Astrocyte (in vitro differentiated cells and primary cell): ENCODE measurements at places on chromosomes 6 and 20.

DNA sequence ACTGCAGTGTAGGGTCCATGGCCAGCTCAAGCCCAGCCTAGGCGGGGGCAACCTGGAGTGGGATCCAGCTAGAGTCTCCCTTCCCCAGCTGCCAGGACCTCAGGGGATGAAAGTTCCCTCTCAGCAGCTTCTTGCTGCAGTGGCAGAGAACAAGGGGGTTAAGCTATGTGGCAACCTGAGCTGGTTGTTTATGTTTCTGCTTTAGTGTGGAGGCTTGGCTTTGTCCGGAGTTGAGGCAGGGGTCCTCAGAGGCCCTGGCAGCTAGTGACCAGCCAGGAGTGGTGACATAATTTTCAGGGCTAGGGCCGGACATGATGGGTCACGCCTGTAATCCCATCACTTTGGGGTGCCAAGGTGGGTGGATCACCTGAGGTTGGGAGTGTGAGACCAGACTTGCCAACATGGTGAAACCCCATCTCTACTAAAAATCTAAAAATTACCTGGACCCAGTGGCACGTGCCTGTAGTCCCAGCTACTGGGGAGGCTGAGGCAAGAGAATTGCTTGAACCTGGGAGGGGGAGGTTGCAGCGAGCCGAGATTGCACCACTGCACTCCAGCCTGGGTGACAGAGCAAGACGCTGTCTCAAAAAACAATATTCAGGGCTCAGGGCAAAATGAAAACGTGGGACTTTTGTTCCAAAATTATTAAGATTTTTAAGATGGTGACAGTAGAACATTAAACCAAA, 8.5 kb upstream of the PCIF1 start:
- DNase-seq: no peak

DNA sequence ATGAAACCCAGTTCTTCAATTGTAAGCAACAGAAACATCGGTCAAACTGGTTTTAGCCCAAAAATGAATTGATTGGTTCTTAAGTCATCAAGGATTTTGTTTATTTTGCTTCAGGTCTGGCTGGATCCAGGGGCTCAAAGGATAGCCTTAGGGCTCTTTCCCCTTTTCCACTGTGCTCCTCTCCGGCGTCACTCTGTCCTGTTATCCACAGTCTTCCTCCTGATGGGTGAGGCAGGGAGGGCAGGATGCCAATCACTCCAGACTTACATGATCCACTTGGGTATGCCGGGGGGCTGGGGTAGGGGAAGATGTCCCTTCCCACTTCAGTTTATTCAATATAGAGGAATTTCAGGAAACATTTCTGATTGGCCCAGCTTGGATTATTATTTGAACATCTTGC, 40.0 kb downstream of the PLAGL2 start:
- DNase-seq: no peak

DNA sequence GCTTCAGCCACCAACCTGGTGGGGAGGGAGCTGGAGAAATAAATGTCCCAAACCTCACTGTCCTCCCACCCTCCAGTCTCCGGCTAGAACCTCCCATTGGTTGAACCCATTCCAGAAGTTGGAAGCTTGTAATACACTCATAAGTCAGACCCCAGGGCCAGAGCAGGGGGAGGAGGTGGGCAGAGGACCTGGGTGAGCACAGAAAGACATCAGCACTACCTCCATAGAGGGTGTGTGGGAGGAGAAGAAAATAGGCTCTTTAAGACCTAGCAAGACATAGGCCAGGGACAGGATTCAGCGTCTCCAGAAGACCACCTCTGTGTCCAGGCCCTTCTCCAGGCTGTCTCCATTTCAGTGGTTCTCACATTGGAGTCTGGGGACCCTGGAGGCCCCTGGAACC, 73.3 kb upstream of the TOP1 start:
- no peak for DNase-seq

- no peak for DNase-seq
Observed at GRCh38 chr6:170545405-170545804, 7.7 kb downstream of the PSMB1 start.

GRCh38 chr20:6165346-6165745, 42.5 kb upstream of the FERMT1 start:
- no peak for DNase-seq

DNA sequence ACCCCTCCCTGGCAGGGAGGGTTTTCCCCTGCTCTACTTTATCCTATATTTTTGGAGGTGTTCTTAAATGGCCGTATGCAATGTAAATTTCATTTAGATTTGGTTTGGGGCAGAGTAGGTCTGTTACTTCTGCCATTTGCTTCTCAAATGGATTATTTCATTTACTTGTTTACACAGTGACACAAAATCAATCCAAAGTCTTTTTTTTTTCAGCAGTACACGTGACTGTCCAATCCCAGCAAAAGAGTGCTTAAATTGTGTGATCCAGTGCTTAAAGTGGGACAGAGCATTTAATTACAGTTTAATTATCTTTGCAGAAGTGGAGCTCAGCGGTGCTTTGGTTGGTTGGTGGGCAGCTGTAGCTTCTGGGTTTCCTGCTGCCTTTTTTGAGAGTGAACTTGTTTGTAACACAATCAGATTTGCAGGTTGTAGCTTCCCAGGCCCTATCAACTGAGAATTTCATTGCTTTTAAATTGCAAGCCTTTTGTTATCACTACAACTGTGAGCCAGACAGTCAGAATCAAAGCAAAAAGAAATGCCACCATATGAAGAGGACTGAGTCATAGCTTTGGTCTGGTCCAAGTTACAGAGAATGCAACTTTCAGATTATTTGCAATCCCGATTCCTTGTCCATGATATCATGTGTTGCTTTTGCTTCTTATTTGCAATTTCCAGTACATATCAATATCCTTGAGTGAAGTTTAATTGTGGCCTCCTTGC, 216.9 kb downstream of the DOK5 start:
- no peak for DNase-seq

DNA sequence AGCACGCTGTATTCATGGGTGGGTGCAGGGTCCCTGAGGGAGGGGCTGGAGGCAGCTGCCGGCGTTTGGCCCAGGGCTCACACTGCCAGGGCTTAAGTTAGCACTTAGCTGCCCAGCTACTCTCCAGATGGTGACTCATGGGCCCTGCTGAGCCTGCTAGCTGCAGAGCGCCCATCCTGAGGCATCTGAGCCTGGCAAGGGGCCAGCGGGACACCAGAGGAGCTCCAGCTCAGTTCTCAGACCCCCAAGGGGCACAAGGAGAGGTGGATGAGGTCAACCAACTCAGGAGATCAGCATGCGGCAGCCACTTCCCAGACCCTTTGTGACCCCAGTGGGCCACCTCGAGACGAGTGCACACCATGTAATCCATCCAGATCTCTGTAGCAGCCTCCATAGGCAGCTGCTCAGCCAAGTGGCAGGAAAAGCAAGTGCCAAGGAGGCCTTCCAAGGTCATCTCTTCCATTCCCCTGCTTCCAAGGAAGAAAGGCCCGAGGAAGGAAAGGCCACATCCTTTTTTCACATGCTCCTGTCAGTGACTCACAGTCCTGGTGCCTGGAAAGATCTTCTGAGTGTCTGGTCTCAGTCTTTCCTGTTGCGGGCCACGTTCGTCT, 35.3 kb downstream of the FOXP4 start:
- peak; percentile 88 for DNase-seq

GRCh38 chr6:4518506-4518905, 257.7 kb upstream of the CDYL start:
- DNase-seq: peak; percentile 50

DNA sequence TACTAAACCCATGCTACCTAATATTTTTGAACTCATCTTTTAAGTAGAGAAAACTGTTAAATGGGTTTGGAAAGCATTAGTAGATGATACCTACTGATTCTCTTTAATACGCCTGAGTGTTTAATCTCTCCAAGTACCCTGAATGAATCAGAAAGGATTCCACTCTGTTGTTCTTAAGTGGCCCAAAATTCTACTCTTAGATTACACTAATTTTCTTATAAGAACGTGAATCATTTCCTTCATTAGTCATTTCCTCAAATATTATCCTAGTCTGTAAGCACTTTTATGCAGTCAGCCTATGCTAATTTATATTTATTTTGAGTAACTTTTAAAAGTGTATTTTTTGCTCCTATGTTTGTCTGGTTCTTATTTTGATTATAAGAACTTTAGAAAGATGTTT, 380.0 kb downstream of the BTBD9 start:
- DNase-seq: peak; percentile 84

GRCh38 chr6:35573495-35574110, 60.9 kb upstream of the TULP1 start:
- DNase-seq: no peak

GRCh38 chr6:47852727-47853126, 70.9 kb downstream of the OPN5 start:
- no peak for DNase-seq

GRCh38 chr6:119467488-119468081, 118.0 kb upstream of the MAN1A1 start:
- DNase-seq: peak; percentile 56

DNA sequence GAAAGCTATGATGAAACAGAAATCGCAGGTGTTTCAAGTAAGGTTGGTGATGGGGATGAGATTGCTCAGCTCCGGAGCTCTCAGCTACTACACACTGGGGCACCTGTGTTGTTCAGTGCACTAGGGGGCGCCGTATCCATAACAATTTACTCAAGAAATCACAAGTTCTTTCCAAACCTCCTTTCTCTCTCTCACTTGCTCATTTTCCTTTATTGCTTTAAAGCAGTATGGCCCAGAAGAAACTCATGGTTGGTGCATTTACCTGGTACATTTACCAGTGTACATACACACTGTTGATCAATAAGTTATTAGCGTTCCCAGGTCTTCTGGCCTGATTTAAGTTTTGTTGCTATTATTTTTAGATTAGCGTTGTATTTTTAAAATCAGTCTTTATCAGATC, 235.2 kb upstream of the TAB2 start:
- DNase-seq: peak; percentile 56

GRCh38 chr6:112272799-112273198, 18.4 kb upstream of the LAMA4 start:
- DNase-seq: no peak

DNA sequence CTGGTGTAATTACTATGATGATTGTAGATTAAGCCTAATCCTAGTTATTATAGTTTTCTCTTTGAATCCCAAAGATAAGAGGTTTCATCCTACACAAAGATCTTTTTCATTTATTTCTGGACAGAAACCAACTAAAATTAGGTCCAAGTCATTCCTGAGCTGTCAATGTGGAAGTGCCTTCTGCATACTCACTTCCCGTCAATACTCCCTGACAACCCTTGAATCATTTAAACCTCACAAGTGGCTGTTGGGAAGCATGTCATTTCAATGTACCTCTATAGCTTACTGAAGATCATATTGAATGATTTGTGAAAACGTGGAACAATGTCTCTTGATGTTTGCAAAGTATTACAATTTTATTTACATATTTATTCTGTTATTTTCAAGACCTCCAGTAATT, 274.1 kb downstream of the HACE1 start:
- no peak for DNase-seq

DNA sequence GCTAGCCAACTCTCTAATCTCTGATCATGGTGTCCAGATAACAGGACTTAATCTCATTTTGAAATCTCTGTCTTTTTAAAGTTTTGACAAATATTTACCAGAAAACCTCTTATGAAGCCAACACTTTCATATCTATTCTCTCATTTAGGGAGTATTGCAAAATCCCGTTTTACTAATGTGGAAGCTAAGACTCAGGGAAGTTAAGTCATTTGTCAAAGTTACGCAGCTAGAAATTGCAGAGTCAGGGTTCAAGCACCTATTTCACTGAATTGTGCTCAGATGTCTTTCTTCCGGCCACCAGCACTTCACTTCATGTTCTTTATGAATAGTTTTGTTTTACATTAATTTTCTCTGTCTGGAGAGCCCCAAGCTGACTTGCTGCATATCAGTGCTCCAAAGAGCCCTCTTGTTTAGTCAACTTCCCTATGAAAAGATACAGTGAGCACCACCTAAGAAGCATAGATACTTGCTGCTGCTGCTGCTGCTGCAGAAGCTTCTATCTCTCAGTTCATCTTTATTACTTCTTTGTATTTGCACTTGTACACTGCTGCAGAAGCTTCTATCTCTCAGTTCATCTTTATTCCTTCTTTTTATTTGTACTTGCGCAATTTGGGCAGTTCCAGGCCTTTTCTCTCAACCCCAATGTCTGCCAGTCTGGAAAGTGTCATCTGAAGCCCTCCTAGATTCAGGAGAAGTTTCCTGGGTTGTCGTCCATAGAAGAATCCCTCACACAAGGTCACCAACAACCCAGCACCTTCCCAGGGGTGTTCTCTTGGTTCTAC, 329.7 kb downstream of the MAFB start:
- no peak for DNase-seq

- peak; percentile 83 for DNase-seq
Observed at GRCh38 chr20:32470025-32470861, 112.1 kb downstream of the ASXL1 start.

GRCh38 chr6:53086302-53086701, 21.1 kb downstream of the FBXO9 start:
- DNase-seq: no peak
